SHP77 (cell line): ENCODE measurements at places on chromosomes 13 and 19.

DNA sequence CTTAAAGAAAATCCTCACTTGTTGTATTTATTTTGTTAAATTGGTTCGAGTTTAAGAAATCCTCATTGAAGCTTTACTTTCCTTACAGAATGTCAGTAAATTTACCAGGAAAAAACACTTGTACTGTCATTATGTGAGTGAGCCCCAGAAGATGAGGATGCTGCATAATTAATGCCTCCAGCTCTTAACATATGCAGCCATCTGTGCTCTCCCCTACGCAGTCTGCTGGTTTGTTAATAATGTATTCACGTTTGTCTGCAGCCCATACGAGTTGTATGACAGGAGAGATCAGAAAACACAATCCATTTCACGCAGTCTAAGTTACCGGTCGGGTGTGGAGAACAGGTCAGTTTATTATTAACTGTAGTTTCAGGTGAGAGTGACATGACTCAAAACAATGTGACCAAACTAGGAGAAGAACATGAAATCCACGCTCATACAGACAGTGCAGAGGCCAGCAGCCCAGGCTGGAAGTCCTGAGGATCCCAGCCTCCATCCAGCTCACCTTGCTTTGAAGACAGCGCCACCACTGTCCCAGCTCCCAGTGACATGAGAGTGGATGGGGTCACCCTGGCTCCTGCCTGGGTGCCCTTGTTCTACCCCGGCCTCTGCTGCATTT, 19.8 kb upstream of the ATP11A start:
- DNase-seq: no peak

- DNase-seq: no peak
These were observed 2.7 kb upstream of the SOX1 start for GRCh38 chr13:112064222-112064621.

- no peak for DNase-seq
These were observed 22.7 kb downstream of the HPN start for GRCh38 chr19:35063940-35064818.

- no peak for DNase-seq
These were observed at the start of gene LGALS4 for GRCh38 chr19:38812841-38813320. Gene LGALS4, minus strand, starts transcription at chr19:38812945. Its CDS starts 59 bp downstream, at chr19:38812886.

DNA sequence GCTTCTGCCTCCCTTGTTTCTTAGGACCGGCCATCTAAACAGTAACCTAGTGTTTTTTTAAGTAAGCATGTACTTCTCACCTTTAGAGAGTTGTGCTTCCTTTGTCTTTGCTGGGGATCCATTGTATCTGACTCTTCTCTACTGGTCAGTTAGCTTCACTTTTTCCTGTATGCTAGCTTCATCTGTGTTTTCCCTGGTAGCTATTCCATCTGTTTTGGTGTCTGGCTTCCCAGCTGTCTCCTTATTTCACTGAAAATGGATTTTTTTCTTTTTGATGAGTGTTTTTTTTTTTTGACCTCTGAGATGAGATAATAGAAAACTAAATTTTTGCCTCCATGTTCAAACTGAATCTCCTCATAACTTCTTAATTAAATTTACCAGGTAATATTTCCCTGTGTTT, 637.0 kb upstream of the SLC10A2 start:
- DNase-seq: no peak
